ENCODE measurements at places on chromosomes 16 and 17. TPM values are rescaled to one million over a fixed set of nuclear protein-coding genes. Genes with fewer than 3 reads are reported as not detected.

PRSS27 gene
- total RNA-seq = 1.7 TPM

DNA sequence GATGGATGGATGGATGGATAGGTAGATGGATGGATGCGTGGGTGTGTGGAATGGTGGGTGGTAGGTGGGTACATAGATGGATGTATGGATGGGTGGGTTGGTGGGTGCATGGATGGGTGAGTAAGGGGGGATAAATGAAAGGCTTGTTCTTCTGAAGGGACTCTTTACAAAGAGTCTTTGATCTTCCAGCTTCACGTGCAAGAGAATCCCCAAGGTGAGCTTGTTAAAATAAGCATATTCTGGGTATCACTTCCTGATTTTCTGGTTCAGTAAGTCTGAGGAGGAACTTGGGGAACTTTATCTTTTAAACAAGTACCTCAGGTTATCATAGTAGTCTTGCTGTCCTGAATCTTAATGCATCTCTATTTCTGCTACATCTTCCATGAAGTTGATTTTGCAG, 639.1 kb downstream of the MAF start:
- no peak for DNase-seq

DNA sequence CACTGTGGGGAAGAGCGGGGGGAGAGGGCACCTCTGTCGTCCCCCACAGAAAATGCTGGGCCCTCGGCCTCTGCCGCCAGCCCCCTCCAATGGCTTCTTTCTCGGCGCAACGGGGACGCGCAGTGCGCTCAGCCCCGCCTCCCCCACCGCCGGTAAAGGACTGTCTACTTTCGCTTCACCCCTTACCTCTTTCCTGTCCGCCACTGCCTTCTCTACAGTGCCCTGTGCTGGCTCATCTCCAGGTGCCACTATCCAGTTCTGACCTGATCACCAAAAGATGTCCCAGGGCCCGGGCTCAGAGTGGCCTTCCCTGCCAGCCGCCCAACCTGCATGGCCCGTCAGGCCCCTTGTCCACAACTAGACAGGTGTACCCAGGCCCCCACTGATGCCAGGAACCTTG, 7.3 kb downstream of the ENDOV start:
- no peak for DNase-seq

GRCh38 chr17:19316761-19317358, 45.7 kb downstream of the B9D1 start:
- DNase-seq = peak; percentile 83

DNA sequence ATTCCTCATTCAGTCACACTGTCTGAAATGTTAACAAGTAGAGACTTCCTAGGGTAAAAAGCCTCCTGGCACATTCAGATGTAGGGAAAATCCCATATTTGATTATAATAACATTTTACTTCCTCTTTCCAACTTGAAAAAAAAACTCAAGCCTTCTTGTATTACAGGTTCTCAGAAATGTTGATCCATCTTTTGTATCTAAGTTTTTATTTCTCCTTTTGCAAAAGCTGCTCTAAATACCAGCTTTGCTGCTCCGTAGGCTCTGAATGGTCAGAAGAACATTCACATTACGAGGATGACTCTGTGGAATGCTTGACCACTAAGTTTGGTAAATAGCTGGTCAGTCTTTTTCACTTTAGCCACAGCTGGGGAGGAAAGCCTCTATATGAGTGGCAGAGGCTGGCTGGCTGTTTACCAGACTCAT, 13.2 kb upstream of the HEATR6 start:
- peak; percentile 19 for DNase-seq

DNA sequence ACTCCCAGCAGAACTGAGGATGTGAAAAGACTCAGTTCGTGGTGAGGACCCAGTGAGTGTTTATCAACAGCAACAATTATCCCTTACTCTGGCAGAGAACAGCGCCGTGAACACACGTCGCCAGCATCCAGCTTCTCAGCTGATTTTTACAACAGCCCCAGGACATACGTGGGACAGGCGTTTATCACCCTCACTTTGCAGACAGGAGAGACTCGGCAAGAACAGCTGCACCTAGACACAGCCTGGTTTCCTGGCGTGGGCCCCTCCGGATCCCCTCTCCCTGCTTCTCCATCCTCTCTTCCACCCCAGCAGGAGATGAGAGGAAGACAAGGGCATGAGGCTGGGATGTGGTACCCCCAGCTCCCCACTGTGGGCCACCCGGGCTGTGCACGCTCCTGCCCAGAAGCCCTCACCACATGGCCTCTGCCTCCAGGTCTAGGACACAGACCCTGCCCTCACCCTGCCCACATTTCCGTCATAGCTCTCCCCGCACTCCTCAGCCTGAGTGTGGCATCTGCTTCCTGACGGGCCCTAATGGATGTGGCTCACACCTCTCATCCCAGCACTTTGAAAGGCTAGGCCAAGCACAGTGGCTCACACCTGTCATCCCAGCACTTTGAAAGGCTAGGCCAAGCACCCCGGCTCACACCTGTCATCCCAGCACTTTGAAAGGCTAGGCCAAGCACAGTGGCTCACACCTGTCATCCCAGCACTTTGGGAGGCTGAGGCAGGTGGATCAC, 17.5 kb downstream of the ABR start:
- no peak for DNase-seq

Data from renal cortical epithelial cell (primary cell).